ENCODE measurements at places on chromosomes 5 and 9. TPM values are rescaled to one million over a fixed set of nuclear protein-coding genes. Genes with fewer than 3 reads are reported as not detected.
A peak's percentile ranks its signal among the peaks of the same experiment; 100 is the strongest.

- peak; percentile 51 for DNase-seq
Measured at GRCh38 chr9:106420511-106420944, 442.4 kb upstream of the ZNF462 start.

KCNV2 gene
- total RNA-seq: not detected

DNA sequence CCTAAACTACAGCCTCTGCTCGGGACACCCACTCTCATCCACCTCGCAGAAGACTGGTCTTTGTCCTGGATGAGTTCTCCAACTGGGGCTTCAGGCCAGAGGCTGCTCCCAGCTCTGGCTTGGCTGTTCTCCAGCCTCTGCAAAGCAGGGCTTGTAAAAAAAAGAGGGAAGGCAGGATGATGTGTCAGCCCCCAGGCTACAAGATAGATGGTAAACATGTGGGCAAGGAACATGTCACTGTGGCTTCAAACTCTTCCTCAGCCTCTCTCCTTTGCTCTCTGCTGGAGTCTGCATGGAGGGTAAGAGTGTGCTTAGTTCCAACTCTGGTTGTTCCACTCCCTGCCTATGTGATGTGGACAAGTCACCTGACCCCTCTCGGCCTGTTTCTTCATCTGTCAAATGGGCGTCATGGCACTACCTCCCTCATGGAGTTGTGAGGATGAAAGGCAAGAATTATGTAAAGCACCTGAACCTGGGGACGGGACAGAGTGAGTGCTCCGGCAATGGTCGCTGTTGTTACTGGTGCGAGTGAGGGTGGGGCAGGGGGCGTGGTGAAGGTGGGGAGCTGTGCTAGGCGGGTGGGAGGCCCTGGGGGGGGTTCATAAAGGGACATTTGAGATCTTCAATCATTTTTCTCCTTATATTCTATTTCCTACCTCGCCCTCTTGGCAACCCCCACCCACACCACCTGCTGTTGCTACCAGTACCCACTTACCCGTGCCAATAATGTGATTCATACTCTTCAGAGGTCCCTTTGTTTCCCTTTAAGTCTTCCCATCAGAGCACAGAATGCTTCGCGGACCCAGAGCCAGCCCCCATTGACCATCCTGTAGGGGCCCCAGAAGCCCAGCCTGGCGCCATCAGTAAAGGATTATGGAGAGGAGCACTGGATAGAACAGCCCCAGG is 6.8 kb upstream of the ZNF79 start:
- DNase-seq: peak; percentile 91

DNA sequence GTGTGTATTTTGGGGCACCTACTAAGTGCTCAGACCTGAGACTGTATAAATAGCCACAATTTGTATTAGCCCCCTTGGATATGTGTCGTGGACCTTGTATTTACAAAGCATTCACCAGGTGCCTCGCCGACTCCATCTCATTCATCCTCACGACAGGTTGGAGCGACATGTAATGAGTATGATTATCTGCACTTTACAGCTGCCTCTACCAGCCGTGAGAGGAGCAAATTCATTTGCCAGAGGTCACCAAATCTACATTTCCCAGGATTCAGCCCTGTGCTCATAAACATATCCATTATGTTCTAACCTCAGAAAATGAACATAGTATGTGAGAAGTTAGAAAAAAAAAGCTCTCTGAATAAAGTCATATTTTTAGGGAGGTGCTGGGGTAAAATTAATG is 167.4 kb downstream of the ZDHHC21 start:
- DNase-seq: no peak

GRCh38 chr9:121073038-121073437 is 1.7 kb upstream of the CNTRL start:
- DNase-seq: peak; percentile 71

GRCh38 chr5:65821966-65822365 is 100.0 kb downstream of the NLN start:
- no peak for DNase-seq

DNA sequence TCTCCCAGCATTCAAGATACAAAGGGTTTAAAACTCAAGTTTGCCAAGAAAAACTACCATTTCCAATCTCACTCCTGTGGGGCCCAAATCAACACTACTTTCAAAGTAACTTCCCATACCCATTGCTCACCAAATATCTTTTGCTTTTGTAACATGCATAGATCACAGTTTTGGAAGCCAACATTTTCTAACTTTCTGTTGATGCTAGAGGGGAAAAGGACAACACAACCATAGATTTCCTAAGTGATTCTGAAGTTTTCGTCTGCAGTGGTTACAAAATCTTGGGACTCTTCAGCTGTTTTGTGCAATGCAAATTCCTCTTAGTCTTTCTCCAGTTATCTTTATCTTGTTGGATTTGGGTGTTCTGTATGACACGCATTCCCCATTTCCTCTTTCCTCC is 94.1 kb upstream of the PAPPA start:
- no peak for DNase-seq

ARHGEF39 gene
- 1.4 TPM for total RNA-seq

IL13 gene
- total RNA-seq: not detected

GRCh38 chr9:12613071-12613470 is 80.1 kb upstream of the TYRP1 start:
- DNase-seq: no peak

- no peak for DNase-seq
Measured at GRCh38 chr9:6845880-6846279, 88.1 kb downstream of the KDM4C start.

- DNase-seq: peak; percentile 54
Measured at GRCh38 chr9:28688172-28688571, 1114.9 kb upstream of the C9orf72 start.

SPINK1 gene
- not detected for total RNA-seq

GRXCR2 gene
- not detected for total RNA-seq

- DNase-seq: no peak
Measured at GRCh38 chr9:94868464-94868863, 142.0 kb downstream of the AOPEP start.

DNA sequence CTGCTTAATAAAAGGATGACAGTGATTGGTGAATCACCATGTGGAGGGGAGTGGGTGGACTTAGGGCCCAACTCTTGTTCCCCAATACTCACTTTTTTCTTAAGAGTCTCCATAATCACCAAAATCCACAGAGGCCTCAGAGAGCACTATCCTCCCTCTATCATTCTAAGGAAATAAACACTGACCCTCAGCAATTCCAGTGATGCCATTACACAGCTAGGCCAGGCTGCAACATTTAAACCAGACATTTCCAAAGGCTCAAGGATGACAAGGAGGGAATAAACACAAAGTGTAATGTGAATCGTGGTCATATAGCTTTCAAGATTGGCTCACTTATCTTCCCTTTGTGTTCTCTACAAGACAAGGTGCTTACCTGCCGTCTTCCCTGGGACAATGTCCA is 2.4 kb upstream of the ARSI start:
- DNase-seq: no peak

GRCh38 chr5:58871648-58872242 is 288.9 kb downstream of the RAB3C start:
- peak; percentile 15 for DNase-seq

FLT4 gene
- total RNA-seq: not detected

WNK2 gene
- total RNA-seq: 0.49 TPM

GRCh38 chr5:129001841-129002526 is 36.7 kb downstream of the SLC27A6 start:
- DNase-seq: no peak

DNA sequence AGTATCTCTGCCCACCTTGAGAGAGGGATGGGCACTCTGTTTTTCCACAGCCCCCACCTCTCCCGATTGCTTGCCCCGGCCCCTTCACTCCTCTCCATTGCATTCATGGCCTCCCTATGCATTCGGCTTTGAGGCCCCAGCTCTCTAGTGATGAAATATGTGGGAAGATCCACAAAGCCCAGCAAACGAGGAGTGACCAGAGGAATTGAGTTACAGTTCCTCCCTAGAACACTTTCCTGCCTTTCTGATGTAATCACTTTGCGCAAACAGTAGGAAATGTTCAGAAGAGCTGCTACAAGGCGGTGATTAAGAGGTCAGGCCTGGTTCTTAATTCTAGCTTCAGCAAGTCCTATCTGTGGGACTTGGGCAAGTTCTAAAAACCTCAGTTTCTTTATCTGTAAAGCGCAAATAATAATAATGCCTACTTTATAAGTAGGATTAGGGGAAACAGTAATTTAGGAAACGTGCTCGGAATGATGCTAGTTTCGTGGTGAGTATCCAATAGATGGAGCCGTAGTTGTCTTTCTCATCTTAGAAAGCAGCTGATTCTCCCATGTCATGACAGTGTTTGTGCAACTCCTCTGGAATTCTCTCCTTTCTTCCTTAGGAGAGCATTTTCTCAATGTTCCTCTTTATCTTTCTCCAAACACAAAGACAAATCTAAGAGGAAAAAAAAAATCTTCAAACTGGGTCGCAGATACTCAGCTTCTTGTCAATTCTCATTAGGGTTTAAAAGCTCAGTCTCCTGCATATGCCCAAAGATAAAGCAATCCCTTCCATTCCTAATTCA is 99.5 kb upstream of the MSX2 start:
- no peak for DNase-seq

GRCh38 chr5:17234374-17234773 is 16.9 kb downstream of the BASP1 start:
- no peak for DNase-seq

DNA sequence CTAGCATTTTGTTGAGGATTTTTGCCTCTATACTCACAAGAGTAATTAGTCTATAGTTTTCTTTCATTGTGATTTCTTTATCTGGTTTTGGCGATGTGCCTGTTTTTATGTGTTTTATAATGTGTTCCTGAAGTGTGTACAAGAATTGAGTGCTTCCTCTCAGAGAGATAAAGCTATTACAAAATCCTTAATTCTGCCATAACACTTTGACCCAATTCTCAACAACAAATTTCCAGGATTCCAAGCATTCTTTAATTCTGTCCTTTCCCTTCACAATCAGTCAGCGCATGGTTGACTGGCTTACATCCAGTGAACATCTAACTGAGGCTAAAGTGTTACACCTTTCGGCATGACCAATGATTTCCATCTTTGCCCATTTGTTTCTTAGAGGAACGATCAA is 282.9 kb upstream of the MVB12B start:
- no peak for DNase-seq

KLF4 gene
- total RNA-seq: 20.5 TPM

DNA sequence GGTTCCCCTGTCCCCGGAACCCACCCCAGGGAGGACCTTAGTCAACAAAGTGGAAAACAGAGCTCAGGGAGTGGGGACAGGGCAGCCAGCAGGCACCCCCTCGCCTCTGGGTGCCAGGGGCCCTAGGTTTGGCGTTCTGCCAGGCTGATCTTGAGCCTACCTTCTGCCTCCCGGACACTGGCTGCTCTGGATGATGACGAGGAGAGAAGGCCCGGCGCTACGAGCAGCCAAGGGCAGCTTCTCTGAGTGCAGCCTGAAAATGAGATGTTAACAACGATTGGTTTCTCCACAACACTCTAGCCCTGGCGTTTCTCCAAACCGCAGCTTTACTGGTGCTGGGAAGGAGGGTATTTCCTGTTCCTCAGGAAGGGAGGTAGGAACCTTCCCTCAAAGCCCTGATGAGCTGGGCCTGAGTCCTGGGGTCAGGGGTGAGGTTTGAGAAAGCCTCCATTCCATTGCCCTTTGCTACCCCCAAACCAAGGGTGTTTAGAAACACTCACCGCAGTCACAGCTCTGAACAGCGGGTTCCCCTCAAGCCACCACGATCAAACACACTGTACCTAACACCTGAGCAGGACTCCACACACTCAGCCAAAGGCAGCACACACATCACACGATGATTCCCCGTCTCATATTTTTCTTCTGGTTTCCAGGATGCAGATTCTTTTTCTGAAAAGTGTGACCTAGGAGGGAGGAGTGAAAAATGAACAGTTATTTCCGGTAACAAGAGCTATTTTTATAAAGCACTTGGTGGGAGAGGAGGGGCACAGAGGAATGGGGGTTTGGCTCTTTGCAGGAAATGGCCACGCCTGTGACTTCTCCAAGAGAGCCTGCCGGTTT is at the start of gene STING1:
STING1 (minus strand) TSS at position 709 of the 840 bp plus-strand sequence. CDS start 1,054 bp downstream, outside the sequence.
- DNase-seq: peak; percentile 97

PFN3 gene
- total RNA-seq: not detected

DNA sequence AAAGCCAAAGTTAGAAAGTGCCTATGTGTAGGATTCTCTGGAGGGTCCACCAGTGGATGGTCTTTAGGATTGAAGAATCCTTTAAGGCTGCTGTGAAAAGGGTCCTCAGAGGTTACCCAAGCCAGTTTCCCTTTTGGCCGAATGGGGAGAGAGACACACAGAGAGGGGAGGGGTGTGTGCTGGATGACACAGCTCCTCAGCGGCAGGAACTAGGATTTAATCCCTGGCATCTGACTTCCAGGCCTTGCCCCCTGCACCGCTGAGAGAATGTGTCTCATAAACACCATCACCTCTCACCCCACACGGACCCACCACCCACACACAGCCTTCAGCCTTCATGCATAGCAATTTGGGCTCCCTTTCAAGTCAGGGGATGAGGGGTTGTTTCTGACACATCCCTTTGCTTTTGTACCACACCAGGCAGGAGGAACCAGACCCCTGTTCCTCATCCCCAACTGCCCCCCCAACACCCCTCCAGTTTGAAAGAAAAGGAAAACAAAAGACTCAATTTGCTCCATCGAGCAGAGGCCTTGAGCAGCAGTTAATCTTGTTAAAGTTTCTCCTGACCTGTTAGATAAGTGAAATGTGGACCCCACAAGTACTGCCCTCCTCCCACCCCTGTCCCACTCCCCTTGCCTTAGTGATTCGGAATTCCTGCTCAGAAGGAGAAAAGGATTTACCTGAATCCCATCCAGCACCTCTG is 4.0 kb downstream of the PAPPA start:
- no peak for DNase-seq
